Left ventricle myocardium inferior (tissue), 1 donor: ENCODE measurements at places on chromosomes 16 and 17. TPM values are rescaled to one million over a fixed set of nuclear protein-coding genes. Genes with fewer than 3 reads are reported as not detected.

DNA sequence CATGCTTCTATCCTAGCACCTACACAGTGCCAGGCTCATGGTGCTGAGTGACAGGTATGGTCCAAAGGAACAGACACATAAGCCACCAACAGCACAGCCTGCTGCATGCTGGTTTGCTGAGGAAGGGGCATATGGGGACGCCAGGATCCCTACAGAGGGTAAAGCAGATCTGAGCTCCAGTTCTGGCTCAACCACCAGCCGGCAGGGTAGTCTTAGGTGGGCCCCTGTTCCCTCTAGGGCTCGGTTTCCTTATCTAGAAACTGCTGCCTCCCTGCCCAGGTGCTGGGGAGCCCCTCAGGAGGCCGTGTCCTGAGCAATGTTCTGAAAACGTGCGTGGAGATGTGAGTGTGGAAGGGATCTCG lies 24.2 kb upstream of the MRPS23 start:
- H3K36me3 ChIP-seq, result peaks cover 60% of the 10 kb centered on the region
- peak overlapping the region; percentile 87 for H3K27ac ChIP-seq
- peak overlapping the region; percentile 54 for H3K4me3 ChIP-seq

- H3K27ac ChIP-seq, result no peak overlapping the region
- no peaks in the 10 kb centered on the region for H3K36me3 ChIP-seq
- no peaks in the 10 kb centered on the region for H3K27me3 ChIP-seq
- peak; percentile 57 for DNase-seq
- H3K4me1 ChIP-seq, result peaks cover 22% of the 10 kb centered on the region
These were observed 34.0 kb downstream of the KIAA0513 start for GRCh38 chr16:85061566-85061965.

- H3K4me1 ChIP-seq, result peaks cover 54% of the 10 kb centered on the region
- H3K4me3 ChIP-seq, result no peak overlapping the region
- no peak for DNase-seq
- H3K36me3 ChIP-seq, result no peaks in the 10 kb centered on the region
- no peaks in the 10 kb centered on the region for H3K27me3 ChIP-seq
These were observed 4.8 kb upstream of the PPP1R9B start for GRCh38 chr17:50155115-50155819.

- no peak overlapping the region for H3K4me3 ChIP-seq
- no peak overlapping the region for H3K27ac ChIP-seq
- no peaks in the 10 kb centered on the region for H3K27me3 ChIP-seq
These were observed 15.8 kb upstream of the EXOSC6 start for GRCh38 chr16:70267516-70267915.

- no peaks in the 10 kb centered on the region for H3K4me1 ChIP-seq
- H3K27ac ChIP-seq, result no peak overlapping the region
- no peaks in the 10 kb centered on the region for H3K36me3 ChIP-seq
- peaks cover 23% of the 10 kb centered on the region for H3K27me3 ChIP-seq
- DNase-seq, result peak; percentile 51
These were observed 381.6 kb upstream of the ASIC2 start for GRCh38 chr17:33674685-33675084.

DNA sequence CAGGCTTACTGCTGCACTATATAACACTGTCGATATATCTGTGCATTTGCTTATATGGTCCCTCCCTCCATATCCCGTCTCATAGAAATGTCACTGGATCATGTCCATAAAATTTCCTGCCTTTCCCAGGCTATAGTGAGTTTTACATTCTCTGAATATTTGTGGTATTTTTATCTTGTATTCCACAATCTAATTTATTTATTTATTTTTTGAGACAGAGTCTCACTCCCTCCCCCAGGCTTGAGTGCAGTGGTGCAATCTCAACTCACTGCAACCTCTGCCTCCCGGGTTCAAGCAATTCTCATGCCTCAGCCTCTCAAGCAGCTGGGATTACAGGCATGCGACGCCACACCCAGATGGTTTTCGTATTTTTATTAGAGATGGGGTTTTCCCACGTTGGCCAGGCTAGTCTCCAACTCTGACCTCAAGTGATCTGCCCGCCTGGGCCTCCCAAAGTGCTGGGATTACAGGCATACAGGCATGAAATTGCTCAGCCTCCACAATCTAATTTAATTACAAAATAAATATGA lies 12.9 kb downstream of the TRIM37 start:
- H3K4me3 ChIP-seq, result peak overlapping the region; percentile 42
- H3K27ac ChIP-seq, result peak overlapping the region; percentile 70

DNA sequence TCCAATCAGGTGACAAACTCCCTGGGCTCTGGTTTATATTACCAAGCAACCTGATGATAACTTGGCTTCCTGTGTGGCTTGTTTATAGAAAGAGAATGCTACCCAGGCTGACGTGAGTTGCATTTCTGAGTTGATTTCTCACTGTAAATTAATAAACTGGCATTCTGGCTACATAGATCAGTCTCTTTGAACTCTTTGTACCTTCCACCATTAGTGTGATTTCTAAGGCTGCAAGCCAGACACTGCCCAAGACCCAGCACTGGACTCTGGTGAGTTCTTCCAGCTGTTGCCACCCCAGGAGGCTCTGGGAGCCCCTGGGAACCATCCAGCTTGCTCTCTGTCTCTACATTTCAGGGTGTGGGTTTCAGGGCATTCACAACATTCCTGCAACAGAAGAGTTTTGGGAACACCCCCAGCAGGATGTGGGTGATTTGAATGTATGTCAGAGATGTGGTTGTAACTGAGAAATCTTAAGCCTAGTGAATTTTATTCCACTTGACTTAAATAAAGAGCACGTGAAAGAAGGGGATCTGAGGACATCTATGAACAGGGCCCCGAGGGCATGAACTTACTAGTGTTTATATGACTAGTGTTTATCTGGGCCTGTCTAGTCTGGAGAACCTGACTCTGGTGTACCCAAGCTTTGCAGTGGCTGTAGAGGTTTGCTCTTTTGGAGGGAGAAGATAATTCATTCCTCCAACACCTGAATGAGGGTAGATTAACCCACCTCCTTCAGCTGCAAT lies 30.3 kb upstream of the LRRC37A start:
- H3K36me3 ChIP-seq, result no peaks in the 10 kb centered on the region
- peaks cover 19% of the 10 kb centered on the region for H3K4me1 ChIP-seq
- DNase-seq, result no peak
- no peak overlapping the region for H3K4me3 ChIP-seq

MMP15 gene
- 64.1 TPM for total RNA-seq

GRCh38 chr17:37802712-37803416 lies 58.0 kb upstream of the HNF1B start:
- no peaks in the 10 kb centered on the region for H3K4me1 ChIP-seq
- H3K27me3 ChIP-seq, result peaks cover 29% of the 10 kb centered on the region
- no peak overlapping the region for H3K27ac ChIP-seq
- no peaks in the 10 kb centered on the region for H3K36me3 ChIP-seq
- H3K4me3 ChIP-seq, result no peak overlapping the region
- no peak for DNase-seq

DNA sequence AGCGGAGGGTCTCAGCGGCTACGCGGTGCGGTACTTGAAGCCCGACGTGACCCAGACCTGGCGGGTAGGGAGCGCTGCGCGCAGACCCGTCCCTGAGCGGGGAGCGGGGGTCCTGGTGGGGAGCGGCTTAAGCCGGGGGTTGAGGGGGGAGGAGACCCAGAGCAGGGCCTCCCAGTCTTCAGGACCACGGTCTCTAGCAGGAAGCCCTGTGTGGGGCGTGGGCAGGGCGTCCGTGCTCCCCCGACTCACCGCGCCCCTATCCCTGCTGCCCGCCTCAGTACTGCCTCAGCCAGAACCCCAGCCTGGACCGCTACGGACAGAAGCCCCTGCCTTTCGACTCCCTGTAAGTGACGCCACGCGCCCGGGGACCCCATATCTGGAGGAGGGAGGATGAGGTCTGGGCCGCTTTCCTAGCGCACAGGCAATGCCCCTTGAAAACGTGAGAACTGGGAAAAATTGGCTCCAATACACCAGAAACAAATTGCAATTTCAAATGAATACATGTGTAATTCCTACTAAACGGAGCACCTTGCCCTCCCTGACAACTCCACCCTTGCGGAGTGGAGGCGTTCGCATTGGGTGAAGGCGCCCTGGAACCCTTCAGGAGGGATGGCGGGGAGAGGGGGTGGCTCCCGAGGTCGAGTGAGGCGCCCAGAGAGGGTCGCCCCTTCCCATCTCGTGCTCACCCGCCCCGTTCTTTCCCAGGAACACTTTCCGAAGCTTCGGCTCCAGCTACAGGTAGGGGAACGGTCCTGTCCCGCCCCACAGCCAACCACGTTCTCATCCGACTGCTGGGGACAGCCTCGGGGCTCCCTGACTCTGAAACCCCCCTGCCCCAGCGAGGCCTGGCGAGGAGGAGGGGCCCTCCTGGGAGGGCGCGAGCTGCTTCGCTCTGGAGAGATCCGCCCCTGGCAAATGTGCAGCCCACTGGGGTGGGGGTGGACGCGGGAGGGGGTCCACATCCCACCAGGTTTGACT lies 14.6 kb upstream of the CNGB1 start:
- H3K4me3 ChIP-seq, result peak overlapping the region; percentile 70
- H3K27ac ChIP-seq, result peak overlapping the region; percentile 16
- no peaks in the 10 kb centered on the region for H3K36me3 ChIP-seq
- no peaks in the 10 kb centered on the region for H3K27me3 ChIP-seq
- H3K4me1 ChIP-seq, result peaks cover 25% of the 10 kb centered on the region
- no peak for DNase-seq

DNA sequence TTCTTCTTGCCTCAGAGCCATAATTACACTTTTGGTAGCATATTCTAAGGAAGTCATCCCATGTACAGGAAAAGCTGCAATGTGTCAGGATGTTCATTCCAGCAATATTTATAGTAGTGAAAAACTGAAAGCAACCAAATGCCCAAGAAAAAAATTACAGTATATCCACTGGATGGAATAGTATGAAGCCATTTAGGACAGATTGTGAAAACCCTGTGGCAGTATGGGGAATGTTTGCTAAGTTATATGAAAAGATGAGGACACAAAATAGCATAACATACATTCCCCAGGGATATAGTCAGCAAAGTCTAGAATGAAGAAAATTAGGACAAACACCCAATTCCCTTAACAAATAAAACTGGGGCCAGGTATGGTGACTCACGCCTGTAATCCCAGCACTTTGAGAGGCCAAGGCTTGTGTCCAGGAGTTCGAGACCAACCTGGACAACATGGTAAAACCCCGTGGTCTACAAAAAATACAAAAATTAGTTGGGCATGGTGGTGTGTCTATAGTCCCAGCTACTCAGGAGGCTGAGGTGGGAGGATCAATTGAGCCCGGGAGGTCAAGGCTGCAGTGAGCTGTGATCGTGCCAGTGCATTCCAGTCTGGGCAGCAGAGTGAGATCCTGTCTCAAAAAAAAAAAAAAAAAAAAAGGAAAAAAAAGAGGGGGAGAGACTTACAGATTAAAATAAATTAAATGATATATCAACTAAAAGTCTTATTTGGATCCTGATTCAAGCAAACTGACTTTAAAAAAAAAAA lies 2.3 kb downstream of the LRRC3C start:
- no peaks in the 10 kb centered on the region for H3K27me3 ChIP-seq
- peak overlapping the region; percentile 92 for H3K27ac ChIP-seq
- H3K4me1 ChIP-seq, result peaks cover 79% of the 10 kb centered on the region
- peak overlapping the region; percentile 87 for H3K4me3 ChIP-seq
- H3K36me3 ChIP-seq, result no peaks in the 10 kb centered on the region
- DNase-seq, result no peak

GRAPL gene
- total RNA-seq, result 1.5 TPM

GRCh38 chr16:76574651-76575050 lies 297.4 kb downstream of the CNTNAP4 start:
- no peaks in the 10 kb centered on the region for H3K27me3 ChIP-seq
- H3K27ac ChIP-seq, result no peak overlapping the region
- no peaks in the 10 kb centered on the region for H3K36me3 ChIP-seq
- H3K4me3 ChIP-seq, result no peak overlapping the region

DNA sequence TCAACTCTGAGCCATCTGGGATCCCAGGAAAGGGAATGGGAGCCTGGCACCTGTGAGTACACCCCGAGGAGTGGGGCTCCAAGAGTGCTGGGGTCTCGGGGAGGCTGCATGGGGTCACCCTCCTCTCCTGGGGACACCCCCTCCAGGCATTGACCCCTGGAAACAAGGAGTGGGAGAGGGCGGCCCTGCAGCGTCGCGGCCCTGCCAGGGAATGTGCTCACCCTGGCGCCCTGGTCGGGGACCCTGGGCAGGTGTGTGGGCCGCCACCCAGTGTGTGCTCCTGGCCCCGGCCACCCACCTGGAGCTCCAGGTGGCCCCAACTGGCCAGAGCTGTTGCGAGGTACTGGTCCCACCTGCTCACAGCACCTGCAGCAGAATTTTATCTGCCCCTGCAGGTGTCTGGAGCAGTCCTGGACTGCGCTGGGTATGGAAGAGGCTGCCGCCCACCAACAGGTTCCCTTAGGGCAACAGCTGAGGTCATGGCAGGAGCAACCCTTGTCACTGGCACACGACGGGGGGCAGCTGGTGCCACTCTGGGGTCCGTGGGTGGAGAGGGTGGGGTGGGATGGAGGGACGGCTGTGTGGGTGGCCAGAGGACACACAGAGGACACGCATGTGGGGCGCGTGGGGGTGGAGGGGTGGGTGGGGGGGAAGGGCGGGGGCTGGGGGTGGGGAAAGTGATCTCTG lies 5.4 kb upstream of the PABPN1L start:
- H3K4me1 ChIP-seq, result peaks cover 18% of the 10 kb centered on the region
- peaks cover 5% of the 10 kb centered on the region for H3K36me3 ChIP-seq
- no peak overlapping the region for H3K27ac ChIP-seq

- H3K4me3 ChIP-seq, result no peak overlapping the region
- peaks cover 34% of the 10 kb centered on the region for H3K36me3 ChIP-seq
- H3K27me3 ChIP-seq, result no peaks in the 10 kb centered on the region
- no peak for DNase-seq
These were observed 3.5 kb downstream of the CSNK1D start for GRCh38 chr17:82269882-82270500.

DNA sequence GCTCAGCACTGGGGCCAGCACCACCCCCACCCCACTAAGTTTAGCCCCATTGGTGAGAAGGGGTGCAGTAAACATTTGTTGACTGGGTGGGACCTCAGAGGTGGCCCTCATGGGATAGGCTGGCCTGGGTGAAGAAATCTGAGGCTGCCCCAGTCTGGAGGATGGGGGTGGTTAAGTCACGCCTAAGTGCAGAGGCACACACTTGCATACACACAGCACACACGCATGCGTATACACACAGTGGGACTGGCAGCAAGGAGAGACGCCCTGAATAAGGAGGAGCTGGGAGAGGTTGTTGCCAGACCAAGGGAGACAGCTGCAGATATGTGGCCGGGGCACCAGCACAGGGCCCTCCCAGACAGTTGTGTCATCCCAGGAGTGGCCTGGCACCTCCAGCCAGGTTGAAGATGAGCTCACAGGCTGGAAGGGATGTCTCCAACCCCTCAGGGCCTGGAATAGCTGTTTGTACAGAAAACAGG lies 3.0 kb upstream of the BCAR1 start:
- H3K4me3 ChIP-seq, result peak overlapping the region; percentile 31
- peak overlapping the region; percentile 98 for H3K27ac ChIP-seq
- no peak for DNase-seq
- H3K4me1 ChIP-seq, result peaks cover 97% of the 10 kb centered on the region
- no peaks in the 10 kb centered on the region for H3K27me3 ChIP-seq

GRCh38 chr16:492211-492875 lies 35.2 kb upstream of the CAPN15 start:
- H3K27ac ChIP-seq, result no peak overlapping the region
- DNase-seq, result no peak
- H3K27me3 ChIP-seq, result no peaks in the 10 kb centered on the region
- H3K36me3 ChIP-seq, result peaks cover 41% of the 10 kb centered on the region

GRCh38 chr17:41870097-41870496 lies 4.9 kb upstream of the KLHL11 start:
- peaks cover 69% of the 10 kb centered on the region for H3K36me3 ChIP-seq
- H3K27me3 ChIP-seq, result no peaks in the 10 kb centered on the region
- H3K4me3 ChIP-seq, result no peak overlapping the region
- no peak for DNase-seq
- peaks cover 5% of the 10 kb centered on the region for H3K4me1 ChIP-seq
- H3K27ac ChIP-seq, result no peak overlapping the region

GRCh38 chr16:25951999-25952398 lies 260.2 kb downstream of the HS3ST4 start:
- H3K27ac ChIP-seq, result no peak overlapping the region
- DNase-seq, result no peak
- H3K27me3 ChIP-seq, result peaks cover 14% of the 10 kb centered on the region
- no peaks in the 10 kb centered on the region for H3K4me1 ChIP-seq
